ENCODE measurements at places on chromosomes 5 and 9.

GRCh38 chr5:74506119-74506518 lies 134.4 kb downstream of the ENC1 start:
- DNase-seq, result no peak

DNA sequence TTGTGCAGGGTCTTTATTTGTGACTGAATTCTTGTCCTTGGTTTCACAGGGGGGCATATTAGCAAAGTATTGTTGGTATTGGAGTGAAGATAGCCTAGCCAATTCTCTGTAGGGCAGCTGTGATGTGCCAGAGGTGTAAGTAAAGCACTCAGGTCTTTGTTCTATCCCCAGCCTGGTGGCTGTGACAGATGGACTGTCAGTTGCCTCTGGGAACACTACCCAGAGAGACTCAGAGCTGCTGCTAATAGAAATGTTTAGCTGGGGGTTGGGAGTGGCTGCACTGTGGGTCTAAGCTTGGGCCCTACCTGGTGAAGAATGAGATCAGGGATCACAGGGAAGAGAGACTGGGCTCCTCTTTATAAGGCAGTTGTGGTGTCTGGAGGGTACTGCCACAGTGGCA lies 1006.5 kb upstream of the TYRP1 start:
- DNase-seq, result no peak

- no peak for DNase-seq
Observed at GRCh38 chr9:94157050-94157801, 73.0 kb downstream of the PTPDC1 start.

- no peak for DNase-seq
Observed at GRCh38 chr9:27430750-27431535, 93.1 kb upstream of the IFNK start.

- DNase-seq, result no peak
Observed at GRCh38 chr9:76257311-76257710, 136.9 kb downstream of the RFK start.

DNA sequence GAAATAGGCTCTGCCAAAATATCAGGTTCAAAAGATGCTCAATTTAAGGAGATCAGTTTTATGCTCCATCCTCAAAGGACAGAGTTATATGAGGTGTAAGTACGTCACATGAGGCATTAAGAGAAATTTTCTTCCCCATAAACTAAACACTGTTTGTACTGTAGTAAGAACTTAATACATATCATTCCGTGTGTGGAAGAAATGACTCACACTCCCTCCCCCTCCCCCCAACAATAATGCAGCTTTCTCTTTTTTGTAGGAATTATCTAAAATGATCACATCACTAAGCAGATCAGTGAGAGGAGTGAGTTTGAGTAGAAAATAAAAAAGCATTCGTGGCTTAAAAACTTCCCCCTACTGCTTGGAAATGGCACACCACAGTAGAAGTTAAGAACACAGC lies 2.2 kb downstream of the CDH12 start:
- no peak for DNase-seq

DNA sequence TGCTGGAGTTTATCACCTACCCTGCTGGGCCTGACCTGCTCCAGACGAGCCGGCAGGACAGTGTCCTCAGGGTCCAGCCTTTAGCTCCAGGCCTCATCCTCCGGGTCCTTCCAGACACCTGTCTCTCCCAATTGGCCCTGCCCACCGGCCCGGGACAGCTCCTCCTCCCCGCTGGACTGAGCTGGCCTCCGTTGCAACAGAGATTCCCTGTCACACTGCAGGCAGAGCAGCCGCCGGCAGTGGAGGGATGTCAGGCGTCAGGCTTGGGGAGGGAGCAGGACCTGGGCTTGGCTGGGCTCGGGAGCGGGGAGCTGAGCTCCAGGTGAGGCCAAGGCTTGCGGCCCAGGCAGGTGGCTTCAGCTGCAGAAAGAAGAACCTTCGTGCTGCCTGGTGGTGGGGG lies 1.7 kb downstream of the KCNT1 start:
- DNase-seq, result no peak

- DNase-seq, result no peak
Observed at GRCh38 chr9:75997206-75997605, 106.7 kb downstream of the PCSK5 start.

- DNase-seq, result no peak
Observed at GRCh38 chr5:152202321-152202720, 202.8 kb downstream of the NMUR2 start.

- DNase-seq, result no peak
Observed at GRCh38 chr5:132825033-132825833, 5.2 kb downstream of the SHROOM1 start.

GRCh38 chr5:53326424-53327153 lies 153.8 kb upstream of the FST start:
- DNase-seq, result no peak

- no peak for DNase-seq
Observed at GRCh38 chr5:160169326-160169725, 50.1 kb upstream of the PWWP2A start.

DNA sequence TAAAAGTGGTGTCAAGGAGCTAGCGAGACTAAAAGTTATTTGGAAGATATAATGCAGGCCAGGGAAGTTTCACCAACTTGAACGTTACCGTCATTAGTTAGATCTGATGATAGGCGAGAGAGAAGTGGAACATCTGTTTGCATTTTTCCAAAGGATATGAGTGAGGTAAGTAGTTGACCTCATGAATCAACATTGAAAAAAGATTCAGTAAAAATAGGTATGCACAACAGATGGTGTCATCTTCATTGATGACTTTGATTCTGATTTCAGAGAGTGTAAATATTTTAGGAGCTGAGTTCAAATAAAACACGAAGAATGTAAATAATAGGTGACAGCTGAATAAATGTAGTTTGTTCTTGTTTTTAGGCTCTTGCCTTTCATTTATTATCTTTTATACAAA lies 998.9 kb upstream of the CDH6 start:
- no peak for DNase-seq

- DNase-seq, result no peak
Observed at GRCh38 chr5:72223371-72223770, 96.7 kb downstream of the MRPS27 start.

GRCh38 chr9:101478444-101478843 lies 42.9 kb upstream of the ALDOB start:
- no peak for DNase-seq

GRCh38 chr9:33082538-33083326 lies 6.3 kb upstream of the SMU1 start:
- no peak for DNase-seq

DNA sequence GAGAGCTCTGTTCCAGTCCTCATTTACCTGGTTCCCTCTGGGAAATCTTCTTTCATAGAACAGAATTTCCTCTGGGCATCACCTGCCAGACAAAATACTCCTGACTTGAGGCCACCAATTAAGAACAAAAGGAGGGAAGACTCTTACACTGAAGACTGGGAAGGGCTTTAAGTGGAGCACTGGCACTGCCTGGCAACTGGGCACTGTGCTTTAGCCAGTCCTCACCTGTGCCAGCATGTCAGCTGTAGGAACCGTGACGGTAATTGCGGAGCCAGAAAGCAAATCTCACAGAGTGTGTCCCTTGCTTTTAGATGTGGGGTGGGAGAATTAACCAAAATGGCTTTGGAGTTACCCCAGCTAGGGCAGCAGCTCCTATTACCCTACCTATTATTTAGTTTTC lies 40.6 kb downstream of the FAM219A start:
- no peak for DNase-seq

GRCh38 chr9:27379311-27380251 lies 82.6 kb upstream of the EQTN start:
- no peak for DNase-seq

- DNase-seq, result no peak
Observed at GRCh38 chr5:135942202-135942771, 12.5 kb downstream of the LECT2 start.

- DNase-seq, result no peak
Observed at GRCh38 chr5:149870232-149870631, 74.4 kb downstream of the PDE6A start.

GRCh38 chr9:13002740-13003139 lies 227.9 kb downstream of the LURAP1L start:
- peak; percentile 8 for DNase-seq

DNA sequence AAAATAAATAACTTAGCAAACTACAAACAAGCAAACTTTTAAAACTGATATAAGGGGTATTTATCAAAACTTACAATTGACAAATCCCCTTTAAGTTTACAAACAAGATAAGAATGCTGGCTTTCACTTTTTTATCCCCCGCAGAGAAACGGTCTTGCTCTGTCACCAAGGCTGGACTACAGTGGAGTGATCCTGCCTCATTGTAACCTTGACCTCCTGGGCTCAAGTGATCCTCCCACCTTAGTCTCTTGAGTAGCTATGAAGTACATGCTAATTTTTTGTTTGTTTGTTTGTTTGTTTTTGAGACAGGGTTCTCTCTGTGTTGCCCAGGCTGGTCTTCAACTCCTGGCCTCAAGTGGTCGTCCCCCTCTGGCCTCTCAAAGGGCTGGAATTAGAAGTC lies 9.0 kb upstream of the NIPSNAP3A start:
- DNase-seq, result no peak

GRCh38 chr5:112762113-112762810 lies 24.6 kb downstream of the APC start:
- DNase-seq, result no peak

Measured in epithelial cell of prostate (primary cell).